ENCODE measurements at places on chromosomes 3 and 15.

DNA sequence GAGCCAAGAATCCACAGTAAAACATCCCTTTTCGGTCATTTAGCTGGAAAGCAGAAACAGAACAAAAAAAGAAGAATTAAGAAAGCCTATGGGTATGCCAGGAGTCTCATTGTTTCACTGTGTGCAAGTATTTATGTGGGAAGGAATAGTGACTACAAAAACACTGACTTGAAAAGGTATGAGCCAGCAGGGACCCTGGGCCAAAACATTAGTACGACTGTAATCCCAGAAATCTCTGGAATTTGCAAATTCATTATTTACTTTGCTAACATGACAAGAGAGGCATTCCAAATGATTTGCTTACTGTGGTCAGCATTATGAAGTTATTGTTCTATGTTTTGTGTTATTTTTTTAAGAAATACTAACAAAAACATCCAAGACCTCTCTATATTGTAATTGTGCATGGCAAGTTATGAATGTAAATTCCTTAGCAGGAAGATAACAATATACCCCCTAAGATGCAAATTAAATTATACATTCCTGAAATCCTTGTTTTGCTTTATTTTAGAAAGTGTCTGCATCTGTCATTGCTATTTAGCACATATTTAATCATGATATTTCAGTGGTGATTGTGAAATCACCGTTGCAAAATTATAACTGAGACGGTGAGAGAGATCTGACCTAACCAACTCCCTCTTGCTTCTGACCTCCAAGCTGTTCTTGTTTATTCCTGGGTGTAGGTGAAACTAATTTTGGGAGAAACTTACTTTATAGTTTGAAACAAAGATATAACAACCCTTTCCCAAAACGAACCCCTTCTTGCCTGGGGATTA is 299.2 kb downstream of the ZPLD1 start:
- peak; percentile 82 for DNase-seq

DNA sequence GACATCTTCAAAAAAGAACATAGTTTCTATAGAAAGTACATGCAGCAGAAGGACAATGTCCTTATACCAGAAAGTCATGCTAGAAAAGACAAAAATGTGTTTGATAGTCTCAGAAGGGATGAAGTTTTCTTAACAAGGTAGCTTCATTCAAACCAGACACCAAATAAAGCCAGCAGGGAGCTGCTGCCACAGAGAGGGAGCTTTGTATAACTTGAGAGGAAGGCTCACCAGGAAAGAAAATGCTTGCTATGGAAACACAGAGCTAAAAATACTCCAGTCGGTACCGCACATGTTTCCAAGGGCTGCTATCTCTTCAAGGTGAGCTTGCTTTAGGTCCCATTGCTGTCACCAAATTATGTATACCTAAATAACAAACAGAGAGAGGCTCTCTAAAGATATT is 1074.8 kb upstream of the ALCAM start:
- DNase-seq, result peak; percentile 11

DNA sequence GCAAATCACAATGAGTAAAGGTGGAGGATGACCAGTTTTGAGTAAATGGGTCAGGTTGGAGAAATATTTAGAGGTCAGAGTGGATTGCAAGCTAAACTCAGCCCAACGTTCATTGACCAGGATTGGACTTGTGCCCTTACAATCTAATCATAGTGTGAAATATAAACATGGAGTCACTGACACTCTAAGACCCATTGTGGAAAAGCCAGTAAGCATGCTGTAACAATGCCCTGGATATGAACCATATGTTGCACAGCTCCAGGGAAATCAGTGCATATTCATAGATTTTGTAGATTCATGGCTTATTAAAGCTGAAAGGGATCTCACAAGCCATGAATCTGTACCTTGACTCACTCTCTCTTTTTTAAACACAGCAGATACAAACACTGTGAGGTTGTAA is 660.2 kb upstream of the LMCD1 start:
- no peak for DNase-seq

GRCh38 chr3:118573912-118574311 is 460.7 kb downstream of the IGSF11 start:
- DNase-seq, result no peak

- DNase-seq, result no peak
These were observed 502.8 kb upstream of the TBL1XR1 start for GRCh38 chr3:177700117-177700516.
